EL (cell line): ENCODE measurements at places on chromosomes 13 and 19.

- no peak for DNase-seq
Observed at GRCh38 chr13:25727250-25727649, 324.6 kb downstream of the SHISA2 start.

DNA sequence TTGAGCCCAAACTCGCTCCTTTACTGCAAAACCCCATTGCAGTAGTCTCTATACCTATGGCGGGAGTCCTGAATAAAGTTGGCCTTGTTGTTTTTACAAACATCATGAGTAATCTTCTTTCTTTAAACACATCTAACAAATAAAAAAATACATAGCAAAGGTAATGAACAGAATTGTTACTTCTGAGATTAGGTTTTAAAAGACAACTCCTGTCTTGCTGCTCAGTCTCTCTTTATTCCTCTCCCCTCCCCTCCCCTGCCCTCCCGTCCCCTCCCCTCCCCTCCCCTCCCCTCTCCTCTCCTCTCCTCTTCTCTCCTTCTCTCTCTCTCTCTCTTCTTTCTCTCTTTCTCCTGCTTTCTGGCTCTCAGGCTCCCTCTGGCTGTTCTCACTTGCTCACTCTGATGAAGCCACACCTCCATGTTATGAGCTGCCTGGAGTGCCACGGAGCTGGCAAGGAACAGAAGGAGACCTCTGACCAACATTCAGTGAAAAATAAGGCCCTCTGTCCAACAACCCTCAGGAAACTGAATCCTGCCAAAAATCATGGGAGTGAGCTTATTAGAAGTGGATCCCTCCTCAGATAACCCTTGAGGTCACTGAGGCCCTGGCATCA, 300.7 kb upstream of the MIR17HG start:
- no peak for DNase-seq

- peak; percentile 37 for DNase-seq
Observed at GRCh38 chr19:37572203-37572602, 22.4 kb downstream of the ZNF571 start.

DNA sequence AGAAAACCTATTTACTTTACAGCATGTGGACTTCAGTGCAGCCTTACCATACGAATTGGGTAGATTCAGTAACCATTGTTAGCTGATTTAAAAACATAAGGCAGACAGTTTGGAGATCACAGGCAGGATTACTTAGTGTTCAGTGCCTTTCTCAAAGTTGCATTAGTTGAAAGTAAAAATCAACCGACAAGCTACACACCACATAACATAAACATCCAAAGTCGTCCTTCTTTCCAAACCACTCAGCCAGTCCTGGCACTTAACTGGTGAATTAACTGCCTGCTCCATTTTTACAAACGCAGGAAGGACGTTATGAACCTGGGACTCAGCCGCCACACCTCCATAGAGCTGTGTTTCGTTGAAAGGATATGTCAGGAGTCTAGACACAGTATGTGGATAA, 91.4 kb downstream of the COL4A1 start:
- no peak for DNase-seq

- DNase-seq: no peak
Observed at GRCh38 chr13:49225223-49226042, 5.3 kb downstream of the MLNR start.

DNA sequence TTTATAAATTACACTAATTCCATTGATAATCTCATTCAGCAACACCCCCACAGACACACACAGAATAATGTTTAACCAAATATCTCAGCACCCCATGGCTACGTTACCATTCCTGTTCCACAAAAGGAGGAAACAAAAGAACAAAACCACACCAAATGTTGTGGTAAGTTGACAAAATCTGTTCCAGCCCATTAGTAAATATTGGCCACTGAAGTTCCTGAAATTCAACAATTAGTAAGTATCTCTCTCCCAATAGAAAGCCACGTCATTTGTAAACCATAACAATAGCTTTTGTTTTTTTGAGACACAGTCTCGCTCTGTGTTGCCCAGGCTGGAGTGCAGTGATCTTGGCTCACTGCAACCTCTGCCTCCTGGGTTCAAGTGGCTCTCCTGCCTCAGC, 2.3 kb upstream of the FCAR start:
- no peak for DNase-seq

DNA sequence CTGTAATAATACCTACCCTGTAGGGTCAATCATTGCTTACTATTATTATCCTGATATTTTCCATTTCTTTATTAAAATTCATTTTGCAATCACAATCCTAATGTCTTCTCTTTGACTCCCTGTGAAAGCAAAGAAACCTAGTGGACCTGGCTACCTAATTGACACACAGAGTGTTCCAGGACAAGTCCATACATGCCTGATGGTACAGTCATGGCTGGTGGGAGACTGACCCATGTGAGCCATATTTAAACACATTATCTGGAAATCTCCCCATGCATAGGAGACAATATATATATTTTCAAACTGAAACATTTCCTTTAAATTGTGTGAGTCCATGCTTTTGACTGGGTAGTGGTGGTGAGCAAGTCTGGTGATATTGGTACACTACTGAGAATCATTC, 230.6 kb upstream of the DACH1 start:
- DNase-seq: no peak

DNA sequence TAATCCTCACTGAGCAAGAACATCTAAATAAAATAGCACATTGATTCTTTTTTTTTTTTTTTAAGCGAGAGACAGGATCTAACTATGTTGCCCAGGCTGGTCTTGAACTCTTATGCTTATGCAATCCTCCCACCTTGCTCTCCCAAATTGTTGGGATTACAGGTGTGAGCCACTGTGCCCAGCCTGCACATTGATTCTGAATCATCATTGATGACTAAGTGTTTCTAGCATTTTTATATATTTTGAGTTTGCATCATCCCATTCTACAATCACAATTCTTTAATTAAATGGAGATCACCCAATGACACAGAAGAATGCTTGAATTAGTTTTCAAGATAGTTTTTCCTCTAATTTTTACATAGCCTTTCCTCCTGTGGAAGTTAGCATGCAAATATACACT, 354.1 kb downstream of the KLF5 start:
- no peak for DNase-seq

DNA sequence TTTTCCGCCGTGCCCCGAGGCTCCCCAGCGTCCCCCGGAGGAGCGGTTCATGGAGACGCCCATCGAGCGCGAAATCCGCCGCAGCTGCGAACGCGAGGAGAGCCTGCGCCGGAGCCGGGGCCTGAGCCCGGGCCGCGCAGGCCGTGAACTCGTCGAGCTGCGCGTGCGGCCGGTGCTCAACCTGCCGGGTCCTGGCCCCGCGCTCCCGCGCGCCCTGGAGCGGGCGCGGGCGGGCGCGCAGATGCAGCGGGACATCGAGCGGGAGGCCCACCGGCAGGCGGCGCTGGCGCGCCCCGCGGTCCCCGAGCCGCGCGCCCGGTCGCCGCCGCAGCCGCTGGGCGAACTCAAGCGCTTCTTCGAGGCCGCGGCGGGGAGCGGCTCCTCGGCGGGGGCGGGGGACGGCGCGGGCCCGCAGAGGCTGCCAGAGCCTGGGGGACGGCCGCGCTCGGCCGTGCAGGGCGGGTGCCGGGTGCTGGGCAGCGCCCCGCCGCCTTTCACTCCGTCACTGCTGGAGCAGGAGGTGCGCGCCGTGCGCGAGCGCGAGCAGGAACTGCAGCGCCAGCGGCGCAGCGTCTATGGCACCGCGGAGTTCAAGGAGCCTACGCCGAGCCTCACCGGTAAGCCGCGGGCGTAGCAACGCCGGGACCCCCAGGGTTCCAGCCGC, 807 bp downstream of the MISP3 start:
- DNase-seq: peak; percentile 75

DNA sequence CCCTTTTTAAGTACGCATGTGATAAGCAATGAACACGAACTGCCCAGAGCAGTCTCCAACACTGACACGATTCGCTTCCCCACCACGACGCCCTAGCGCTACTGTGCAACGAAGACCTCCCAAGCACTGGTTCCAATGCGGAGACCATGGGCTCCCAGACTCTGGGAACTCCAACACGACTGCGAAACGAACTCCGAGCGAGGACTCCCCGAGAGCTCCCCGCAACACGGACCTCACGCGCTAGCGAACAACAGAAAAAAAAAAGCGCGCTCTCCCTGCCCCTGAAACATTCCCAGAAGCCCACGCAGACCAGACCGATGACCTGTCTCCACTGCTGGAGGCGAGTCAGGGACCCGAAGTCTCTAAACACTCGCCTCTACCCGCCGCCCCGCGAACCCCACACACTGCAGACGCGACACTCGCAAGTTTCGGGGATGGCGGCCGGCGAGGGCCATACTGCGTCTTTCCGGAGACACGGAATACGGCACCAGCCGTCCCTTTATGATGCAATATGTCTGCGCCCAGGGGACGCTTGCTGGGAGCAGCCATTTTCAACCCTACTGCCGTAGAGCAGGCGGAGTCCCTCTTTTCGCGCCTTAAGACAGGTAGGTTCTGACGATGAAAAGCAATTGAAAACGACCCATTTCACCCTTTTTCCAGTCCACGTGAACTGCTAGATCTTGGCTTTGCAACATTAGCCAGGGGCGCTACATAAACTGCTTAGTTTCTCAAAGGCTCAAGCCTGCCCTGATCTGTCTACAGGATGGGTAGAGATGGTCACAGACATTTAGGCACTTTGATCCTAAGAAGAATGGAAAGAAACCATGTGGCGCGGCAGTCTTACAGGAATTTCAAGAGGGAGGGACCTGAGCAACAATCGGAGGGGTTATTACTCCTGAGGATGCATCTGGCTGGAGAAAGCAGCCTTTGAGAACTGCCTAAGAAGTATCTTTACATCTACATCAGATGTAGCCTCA, at the start of gene ZNF577:
Gene ZNF577, minus strand, starts transcription at position 430 of the 977 bp plus-strand sequence. CDS start 7,569 bp downstream, outside the sequence.
- DNase-seq: peak; percentile 90

DNA sequence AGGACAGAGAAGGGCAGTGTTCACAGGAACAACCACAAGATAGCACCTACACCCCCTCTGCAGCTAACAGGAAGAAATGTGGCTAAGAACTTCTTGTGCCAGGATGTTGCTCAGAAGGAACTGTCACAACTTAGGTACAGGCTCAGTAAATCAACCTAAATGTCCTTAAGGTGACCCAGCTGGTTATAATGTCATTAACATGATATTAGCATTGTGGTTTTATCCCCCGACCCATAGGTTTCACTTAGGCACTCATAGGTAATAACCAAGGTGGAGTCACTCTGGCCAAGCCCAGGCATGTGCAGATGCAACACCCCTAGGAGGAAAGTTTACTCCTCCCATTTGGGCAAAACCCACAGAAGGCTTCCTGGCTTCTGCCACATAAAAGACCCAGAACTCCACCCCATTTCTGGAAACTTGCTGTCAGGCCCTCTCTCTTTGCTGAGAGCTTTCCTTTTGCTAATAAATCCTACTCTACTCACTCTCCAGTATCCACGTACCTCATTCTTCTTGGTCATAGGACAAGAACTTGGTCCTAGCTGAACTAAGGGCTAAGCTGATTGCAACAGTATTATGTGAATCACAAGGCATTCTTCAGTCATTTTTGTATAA, 951.3 kb downstream of the SLITRK5 start:
- no peak for DNase-seq

GRCh38 chr13:32233062-32233461, 82.1 kb downstream of the ZAR1L start:
- no peak for DNase-seq
